ENCODE measurements at places on chromosomes 1 and 21. TPM values are rescaled to one million over a fixed set of nuclear protein-coding genes. Genes with fewer than 3 reads are reported as not detected.

Gene DIP2A
- 50.1 TPM for total RNA-seq

Gene SLC30A2
- total RNA-seq: not detected

Gene ECM1
- total RNA-seq: 1.5 TPM

Gene FCRL1
- 0.25 TPM for total RNA-seq

Gene ANKRD45
- total RNA-seq: not detected

Gene ITGB3BP
- total RNA-seq: 70.0 TPM

Data from activated T-cell treated with anti-CD3 and anti-CD28 coated beads, Interleukin-2, amount 50 U/mL, for 72 hours (primary cell).